Naive thymus-derived CD8-positive, alpha-beta T cell (primary cell): ENCODE measurements at places on chromosomes 1 and 21. TPM values are rescaled to one million over a fixed set of nuclear protein-coding genes. Genes with fewer than 3 reads are reported as not detected.
A peak's percentile ranks its signal among the peaks of the same experiment; 100 is the strongest.

DNA sequence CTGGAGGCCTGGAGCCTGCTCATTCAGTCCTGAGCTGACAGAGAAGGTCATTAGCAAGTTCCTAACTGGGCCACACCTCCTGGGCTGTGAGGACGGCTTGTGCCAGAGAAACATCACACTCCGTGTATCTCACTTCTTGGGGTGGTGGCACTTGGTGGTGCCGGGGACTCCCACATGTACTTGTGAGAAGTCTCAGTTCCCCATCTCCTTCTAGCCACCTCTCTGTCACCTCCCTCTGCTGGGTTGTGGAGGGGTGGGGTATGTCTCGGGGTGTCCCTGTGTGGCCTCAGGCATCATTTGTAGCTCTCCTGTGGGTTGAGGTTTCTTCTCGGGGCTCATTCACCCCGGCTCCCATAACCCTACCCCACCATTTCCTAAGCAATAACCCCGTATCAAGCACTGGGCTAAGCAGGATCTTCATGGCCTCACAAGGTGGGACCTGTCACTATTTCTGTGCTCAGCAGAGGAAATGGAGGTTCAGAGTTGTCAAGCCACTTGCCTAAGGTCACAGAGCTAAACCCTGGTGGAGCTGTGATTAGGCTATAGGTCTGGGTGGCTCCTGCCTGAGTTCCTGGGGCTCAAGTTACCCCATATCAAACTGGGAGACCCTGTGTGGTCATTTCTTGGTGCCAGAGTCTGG lies 62.5 kb downstream of the UBIAD1 start:
- peak; percentile 23 for DNase-seq
- peak overlapping the region; percentile 53 for H3K27ac ChIP-seq
- H3K4me3 ChIP-seq, result no peak overlapping the region
- peaks cover 31% of the 10 kb centered on the region for H3K4me1 ChIP-seq
- peaks cover 22% of the 10 kb centered on the region for H3K27me3 ChIP-seq
- no peaks in the 10 kb centered on the region for H3K36me3 ChIP-seq

DNA sequence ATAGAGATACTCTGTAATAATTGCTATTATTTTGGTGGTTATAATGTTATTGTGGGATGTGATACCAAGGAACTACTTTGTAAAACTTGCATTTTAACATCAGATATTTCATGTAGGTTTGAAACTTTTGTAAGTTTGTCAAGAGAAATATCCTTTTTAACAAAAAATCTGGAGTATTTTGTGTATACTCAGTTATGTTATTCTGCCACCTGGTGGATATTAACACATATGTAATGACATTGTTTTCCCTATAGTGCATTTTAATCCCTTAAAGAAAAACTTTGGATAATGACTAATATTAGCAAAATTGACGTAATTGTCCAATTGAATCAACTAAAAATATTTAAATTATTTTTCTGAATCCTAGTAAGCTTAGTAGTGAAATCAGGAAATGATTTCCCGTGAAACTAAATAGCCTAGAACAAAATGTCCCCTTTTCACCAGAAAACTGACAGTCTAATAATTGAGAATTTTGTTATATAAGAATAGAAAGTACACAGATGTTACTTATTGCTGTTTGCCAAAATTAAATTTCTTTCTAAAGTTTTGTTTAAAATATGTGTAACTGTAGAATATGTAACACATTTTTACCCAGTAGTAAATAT lies 39.6 kb downstream of the KCTD3 start:
- no peak overlapping the region for H3K27ac ChIP-seq
- peaks cover 19% of the 10 kb centered on the region for H3K36me3 ChIP-seq
- no peak for DNase-seq
- H3K4me3 ChIP-seq, result no peak overlapping the region

- H3K36me3 ChIP-seq, result peaks cover 3% of the 10 kb centered on the region
- peaks cover 13% of the 10 kb centered on the region for H3K27me3 ChIP-seq
- peaks cover 23% of the 10 kb centered on the region for H3K4me1 ChIP-seq
- DNase-seq, result no peak
- peak overlapping the region; percentile 60 for H3K4me3 ChIP-seq
- H3K27ac ChIP-seq, result no peak overlapping the region
Observed at GRCh38 chr1:902802-903201, 20.9 kb upstream of the SAMD11 start.

DNA sequence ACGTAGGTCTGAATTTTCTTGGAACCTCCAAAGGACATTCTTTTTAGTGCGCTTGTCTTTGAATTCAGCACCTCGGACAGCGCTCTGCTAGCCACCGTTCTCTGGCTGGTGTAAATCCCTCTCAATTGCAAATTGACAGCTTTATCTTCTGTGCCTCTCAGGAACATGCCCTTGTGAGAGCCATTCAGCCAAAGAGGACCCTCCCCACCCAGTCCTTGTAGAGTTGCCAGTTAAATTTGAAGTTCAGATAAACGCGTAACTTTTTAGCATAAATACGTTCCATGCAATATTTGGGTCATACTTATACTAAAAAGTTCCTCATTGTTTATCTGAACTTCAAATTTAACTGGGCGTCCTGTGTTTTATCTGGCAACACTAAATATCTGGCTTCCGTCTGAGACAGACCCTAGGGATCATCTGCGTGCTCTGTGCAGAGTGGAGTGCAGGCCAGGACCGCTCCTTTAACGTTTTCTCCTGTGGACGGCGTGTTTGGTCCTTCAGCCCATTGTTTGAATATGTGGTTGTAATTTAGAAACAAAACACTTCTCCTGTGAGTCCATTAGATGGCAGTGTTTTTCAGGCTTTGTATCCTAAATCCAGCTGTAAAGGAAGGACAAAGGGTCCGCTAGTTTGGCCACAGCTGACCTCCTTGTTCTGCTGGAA lies 7.0 kb downstream of the KCNAB2 start:
- peak; percentile 39 for DNase-seq
- no peak overlapping the region for H3K4me3 ChIP-seq
- no peak overlapping the region for H3K27ac ChIP-seq
- H3K4me1 ChIP-seq, result peaks cover 13% of the 10 kb centered on the region

DNA sequence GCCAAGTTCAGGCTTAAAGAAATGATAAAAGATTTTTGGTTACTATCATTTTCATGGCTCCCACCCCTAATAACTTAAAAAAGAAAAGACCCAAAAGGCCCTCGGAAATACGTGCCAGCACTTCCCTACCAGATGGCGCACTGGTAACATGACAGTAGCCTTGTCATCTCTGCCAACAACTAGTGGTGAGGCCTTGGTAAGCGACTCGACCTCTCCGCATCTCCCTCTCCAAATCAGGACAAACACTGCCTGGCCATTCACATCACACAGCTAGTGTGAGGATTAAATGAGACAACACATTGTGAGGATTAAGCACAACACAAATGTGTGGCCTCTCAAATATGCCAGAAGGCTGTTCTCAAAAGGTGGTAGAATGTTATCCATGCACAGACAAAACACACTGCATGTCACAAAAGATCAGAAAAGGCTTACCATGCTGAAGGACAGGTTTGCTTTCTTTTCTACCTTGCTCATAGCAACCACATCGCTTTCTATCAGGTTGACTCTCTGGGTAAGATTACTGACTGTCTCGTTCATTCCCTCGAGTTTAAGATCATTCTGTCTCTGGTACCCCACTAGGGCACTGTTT lies 16.4 kb downstream of the TEX38 start:
- no peaks in the 10 kb centered on the region for H3K27me3 ChIP-seq
- DNase-seq, result no peak
- peaks cover 5% of the 10 kb centered on the region for H3K36me3 ChIP-seq
- no peak overlapping the region for H3K4me3 ChIP-seq

DNA sequence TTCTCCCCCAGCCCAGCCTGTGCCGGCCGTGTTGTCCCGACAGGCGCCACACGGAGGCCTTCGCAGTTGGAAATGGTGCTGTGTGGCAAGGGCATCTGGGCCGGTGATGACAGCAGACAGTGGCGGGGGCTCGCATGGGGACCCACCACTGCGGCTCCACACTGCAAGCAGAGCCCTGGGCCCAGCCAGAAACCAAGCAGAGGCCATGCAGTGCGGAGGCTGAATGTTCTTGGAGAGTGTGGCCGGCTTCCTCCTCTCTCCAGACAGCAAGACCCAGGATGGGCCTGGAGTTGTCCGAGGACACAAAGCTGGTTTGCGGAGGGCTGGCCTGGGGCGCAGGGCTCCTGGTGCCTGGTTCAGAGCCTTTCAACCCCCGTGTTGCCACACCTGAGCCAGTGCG lies 104.6 kb downstream of the SIK1 start:
- H3K36me3 ChIP-seq, result no peaks in the 10 kb centered on the region
- H3K4me1 ChIP-seq, result no peaks in the 10 kb centered on the region
- no peak overlapping the region for H3K4me3 ChIP-seq
- H3K27me3 ChIP-seq, result no peaks in the 10 kb centered on the region
- H3K27ac ChIP-seq, result no peak overlapping the region

DNA sequence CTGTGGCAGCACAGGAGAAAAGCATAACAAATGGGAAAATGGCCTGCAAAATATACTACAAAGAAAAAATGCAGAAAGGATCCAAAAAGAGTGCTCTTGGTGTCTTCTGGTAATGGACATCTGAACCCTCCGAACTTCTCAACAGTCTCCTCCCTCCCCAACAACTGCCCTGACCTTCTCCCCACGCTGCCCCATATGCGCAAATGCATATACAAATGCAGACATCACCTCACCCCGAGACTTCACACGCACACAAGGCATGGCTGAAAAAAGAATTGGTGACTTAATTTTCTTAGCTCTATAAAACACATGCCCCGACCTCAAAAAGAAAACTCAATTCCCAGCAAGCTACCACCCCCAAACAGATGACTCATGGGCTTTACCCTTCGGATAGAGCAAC lies 8.4 kb downstream of the KCND3 start:
- no peak overlapping the region for H3K4me3 ChIP-seq
- peaks cover 2% of the 10 kb centered on the region for H3K4me1 ChIP-seq
- DNase-seq, result no peak
- H3K27ac ChIP-seq, result no peak overlapping the region
- H3K36me3 ChIP-seq, result no peaks in the 10 kb centered on the region

- no peak overlapping the region for H3K4me3 ChIP-seq
- H3K36me3 ChIP-seq, result peaks cover 12% of the 10 kb centered on the region
- no peaks in the 10 kb centered on the region for H3K4me1 ChIP-seq
Observed at GRCh38 chr1:172582889-172583288, 49.9 kb downstream of the SUCO start.

DNA sequence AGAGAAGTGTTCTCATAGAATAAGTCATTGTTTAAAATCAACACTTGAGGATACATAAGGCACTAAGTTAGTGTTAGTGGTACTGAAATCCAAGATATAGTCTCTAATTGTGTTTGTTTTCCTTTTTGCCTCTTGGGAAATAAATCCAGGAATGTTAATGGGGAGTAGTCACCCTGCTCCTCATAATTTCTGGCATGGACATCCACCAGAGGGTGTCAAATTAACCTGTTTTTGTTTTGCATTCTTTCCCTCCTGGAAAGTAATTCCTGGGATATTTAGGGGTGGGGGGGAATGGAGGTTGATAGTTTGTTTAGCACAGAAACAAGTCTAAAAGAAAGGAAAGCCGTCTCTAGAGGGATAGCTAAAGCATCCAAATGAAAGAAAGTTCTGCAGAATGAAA lies 87.8 kb upstream of the MAP1LC3C start:
- no peaks in the 10 kb centered on the region for H3K4me1 ChIP-seq
- DNase-seq, result no peak
- peaks cover 8% of the 10 kb centered on the region for H3K27me3 ChIP-seq
- H3K27ac ChIP-seq, result no peak overlapping the region

TMEM200B gene
- not detected for total RNA-seq

HMGN1 gene
- total RNA-seq, result 263 TPM

DNA sequence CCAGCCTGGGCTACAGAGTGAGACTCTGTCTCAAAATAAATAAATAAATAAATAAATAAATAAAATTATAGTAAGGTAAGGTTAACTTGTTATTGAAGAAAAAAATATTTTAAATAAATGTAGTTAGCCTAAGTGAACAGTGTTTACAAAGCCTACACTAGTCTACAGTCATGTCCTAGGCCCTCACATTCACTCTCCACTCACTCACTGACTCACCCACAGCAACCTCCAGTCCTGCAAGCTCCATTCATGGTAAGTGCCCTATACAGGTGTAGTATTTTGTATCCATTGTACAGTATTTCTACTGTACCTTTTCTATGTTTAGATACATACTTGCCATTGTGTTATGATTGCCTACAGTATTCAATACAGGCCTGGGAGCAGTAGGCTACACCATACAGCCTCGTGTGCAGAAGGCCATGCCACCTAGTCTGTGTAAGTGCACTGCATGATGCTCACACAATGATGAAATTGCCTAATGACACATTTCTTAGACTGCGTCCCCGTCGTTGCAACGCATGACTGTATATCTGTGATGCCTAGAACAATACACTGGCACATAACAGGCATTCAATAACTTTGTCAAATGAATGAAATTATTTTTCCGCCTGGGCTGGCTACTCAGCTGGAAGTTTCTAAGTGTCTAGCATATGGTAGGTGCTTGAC lies 14.8 kb downstream of the KCNN3 start:
- no peak for DNase-seq
- H3K4me1 ChIP-seq, result peaks cover 8% of the 10 kb centered on the region
- no peak overlapping the region for H3K4me3 ChIP-seq
- H3K36me3 ChIP-seq, result no peaks in the 10 kb centered on the region
- H3K27me3 ChIP-seq, result peaks cover 2% of the 10 kb centered on the region
- no peak overlapping the region for H3K27ac ChIP-seq

SLC30A1 gene
- total RNA-seq, result 9.4 TPM

CTH gene
- 4.3 TPM for total RNA-seq

- no peak for DNase-seq
- no peak overlapping the region for H3K4me3 ChIP-seq
- peak overlapping the region; percentile 29 for H3K27ac ChIP-seq
- no peaks in the 10 kb centered on the region for H3K36me3 ChIP-seq
Observed at GRCh38 chr1:29520571-29521437, 284.5 kb downstream of the PTPRU start.
